ENCODE measurements at places on chromosomes 6 and 20.

- no peak for DNase-seq
Observed at GRCh38 chr6:135235716-135236115, 54.6 kb downstream of the MYB start.

DNA sequence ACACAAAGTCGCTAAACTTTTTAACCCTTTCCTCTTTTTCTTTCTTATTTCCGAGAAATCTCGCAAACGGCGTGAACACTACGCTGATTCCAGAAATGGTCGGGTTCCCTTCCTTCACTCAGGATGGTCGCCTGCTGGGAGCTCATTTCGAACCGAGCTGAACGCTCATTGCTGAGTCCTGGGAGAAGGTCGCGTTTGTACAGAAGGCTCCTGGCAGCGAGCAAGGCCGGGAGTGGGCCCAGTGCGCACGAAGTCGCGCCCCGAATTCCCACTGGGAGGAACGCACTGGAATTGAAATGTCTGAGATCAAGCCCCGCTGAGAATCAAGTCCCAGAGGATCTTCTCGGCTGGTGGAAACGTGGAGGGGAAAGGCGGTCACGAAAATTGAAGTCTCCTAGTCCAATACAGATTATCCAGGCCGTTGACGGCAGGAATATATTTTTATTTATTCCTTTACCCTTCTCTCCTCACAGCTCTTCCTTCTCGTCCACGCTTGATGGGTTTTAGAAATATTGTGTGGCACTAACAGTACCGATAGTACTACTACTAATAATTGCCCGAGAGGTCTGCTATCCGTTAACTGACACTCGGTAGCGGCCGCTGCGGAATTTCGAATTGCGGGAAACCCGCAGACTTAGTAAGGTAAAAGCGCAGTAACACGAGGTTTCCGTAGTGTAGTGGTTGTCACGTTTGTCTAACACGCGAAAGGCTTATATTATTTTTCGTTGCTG, 207.2 kb upstream of the ZNF184 start:
- no peak for DNase-seq

- no peak for DNase-seq
Observed at GRCh38 chr6:27138837-27139755, 108.4 kb upstream of the PRSS16 start.

GRCh38 chr6:151592449-151593159, 98.8 kb downstream of the CCDC170 start:
- no peak for DNase-seq

GRCh38 chr6:125524356-125524755, 222.6 kb upstream of the HDDC2 start:
- no peak for DNase-seq

DNA sequence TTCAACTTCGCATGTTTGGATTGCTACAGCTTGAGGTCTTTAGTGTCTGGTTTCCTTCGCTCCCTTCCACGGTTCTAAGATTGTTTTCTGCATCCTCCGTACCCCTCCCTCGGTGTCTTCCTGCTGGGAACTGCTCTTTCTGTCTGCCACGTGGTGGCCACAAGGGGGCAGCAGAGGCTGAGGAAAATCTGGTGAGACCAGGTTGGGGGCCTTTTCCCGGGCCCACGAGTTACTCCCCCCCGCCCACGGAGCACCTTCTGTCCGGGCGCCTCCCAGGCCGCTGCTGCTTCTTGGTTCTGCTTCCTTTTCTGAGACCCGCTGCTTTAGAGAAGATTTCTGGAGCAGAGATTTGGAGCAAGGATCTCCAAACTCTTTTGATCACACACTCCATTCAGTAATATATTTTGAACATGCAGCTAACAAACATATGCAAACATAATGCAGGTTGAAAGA, 21.1 kb upstream of the NOTCH4 start:
- no peak for DNase-seq

- DNase-seq, result no peak
Observed at GRCh38 chr6:112288475-112288874, 34.1 kb upstream of the LAMA4 start.

DNA sequence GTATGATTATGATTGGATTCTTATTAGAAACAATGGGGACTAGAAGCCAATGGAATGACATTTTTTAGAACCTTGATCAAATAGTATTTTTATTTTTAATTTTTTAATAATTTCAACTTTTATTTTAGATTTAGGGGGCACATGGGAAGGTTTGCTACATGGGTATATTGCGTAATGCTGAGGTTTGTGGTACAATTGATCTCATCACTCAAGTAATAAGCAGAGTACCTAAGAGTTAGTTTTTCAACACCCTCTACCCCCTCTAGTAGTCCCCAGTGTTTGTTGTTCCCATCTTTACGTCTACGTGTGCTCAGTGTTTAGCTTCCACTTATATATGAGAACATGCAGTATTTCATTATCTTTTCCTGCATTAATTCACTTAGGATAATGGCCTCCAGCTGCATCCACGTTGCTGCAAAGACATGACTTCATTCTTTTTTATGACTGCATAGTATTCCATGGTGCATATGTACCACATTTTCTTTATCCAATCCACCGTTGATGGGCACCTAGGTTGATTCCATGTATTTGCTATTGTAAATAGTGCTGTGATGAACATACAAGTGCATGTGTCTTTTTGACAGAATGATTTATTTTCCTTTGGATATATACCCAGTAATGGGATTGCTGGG, 281.1 kb upstream of the MAN1A1 start:
- DNase-seq, result no peak

DNA sequence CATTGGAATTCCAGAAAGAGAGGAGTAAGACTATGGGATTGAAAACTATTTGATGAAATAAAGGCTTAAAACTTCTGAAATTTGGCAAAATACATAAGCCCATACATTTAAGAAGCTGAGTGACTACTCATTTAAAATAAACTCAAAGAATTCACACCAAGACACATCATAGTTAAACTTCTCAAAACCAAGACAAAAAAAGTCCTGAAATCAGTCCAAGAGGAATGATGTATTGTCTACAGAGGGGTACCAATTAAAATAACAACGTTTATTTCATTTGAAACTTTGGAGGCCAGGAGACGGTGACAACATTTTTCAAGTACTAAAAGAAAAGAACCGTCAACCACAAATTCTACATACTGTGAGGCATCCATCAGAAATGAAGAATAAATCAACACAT, 841.4 kb upstream of the MAP3K7 start:
- DNase-seq, result no peak

- no peak for DNase-seq
Observed at GRCh38 chr6:56902641-56903464, 52.1 kb upstream of the BEND6 start.

DNA sequence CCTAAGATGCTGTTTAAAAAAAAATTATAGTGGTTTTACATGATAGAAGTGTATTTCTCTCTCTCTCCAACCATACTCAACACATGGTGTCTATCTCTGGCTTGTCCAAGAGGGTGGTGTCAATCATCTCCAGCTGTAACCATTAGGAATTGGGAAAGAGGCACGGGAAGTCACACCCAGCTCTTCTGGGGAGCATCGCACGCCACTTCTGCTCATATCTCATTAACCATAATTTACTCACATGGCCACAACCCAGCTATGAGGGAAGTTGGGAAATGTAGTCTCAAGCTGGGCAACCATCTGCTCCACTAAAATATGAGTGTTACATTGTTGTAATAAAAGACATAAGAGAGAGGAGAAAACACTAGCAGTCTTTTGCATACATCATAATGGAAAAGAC, 30.4 kb upstream of the TSHZ2 start:
- no peak for DNase-seq

DNA sequence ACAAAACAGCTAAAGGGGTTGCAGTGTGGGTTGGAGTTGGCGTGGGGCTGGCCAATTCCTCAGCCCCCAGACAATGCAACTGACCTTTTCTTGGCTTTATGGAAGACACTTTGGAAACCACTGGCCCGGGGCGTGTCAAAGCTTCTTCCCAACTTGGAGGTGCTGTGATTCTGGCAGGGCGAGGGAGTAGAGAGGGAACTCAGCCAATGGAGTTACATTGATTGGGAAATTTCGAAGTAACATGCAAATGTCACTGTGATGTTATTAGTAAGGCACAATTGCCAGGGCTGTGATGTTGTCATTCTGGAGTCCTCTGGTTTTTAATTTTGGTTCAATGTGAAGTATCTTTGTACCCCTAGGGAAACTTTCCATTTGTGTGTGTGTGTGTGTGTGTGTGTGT, 41.5 kb upstream of the EPB41L1 start:
- DNase-seq, result no peak

DNA sequence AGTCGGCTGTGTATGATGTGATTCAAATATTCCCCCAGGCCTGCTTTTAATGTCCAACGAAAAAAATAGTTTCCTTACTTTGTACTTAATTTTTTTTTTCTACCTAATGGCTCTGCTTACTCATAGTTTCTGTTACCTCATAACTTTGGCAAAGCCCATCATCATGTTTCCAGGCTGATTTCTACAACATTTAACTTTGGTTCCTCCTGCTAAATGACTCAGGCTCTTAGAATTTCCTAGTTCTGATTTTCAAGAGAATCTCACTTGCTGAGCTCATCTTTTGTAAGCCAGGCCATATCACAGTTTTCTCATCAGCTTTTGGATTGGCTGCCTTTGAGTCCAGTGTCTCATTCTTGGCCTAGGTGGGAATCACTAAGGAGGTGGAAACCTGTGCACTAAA, 323.1 kb downstream of the HDGFL1 start:
- DNase-seq, result no peak

DNA sequence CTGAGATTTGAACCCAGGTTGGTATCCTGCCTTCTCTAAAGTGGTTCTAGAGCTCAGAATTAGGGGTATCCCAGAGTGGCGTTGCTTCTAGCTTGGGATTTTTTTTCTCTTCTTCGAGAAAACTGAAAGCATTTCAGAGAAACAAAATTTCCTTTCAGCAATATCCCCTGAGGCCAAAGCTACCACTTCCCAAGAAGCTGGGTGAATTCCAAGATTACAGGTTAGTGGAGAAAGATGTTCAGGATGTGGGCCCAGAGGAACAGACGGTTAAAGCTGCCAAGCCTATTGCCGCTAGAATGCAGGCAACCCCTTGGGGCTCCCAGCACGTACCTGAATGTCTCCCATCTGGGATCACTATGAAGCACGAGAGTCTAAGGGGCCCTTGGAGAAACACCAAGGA, 134.1 kb downstream of the FOXO3 start:
- no peak for DNase-seq

DNA sequence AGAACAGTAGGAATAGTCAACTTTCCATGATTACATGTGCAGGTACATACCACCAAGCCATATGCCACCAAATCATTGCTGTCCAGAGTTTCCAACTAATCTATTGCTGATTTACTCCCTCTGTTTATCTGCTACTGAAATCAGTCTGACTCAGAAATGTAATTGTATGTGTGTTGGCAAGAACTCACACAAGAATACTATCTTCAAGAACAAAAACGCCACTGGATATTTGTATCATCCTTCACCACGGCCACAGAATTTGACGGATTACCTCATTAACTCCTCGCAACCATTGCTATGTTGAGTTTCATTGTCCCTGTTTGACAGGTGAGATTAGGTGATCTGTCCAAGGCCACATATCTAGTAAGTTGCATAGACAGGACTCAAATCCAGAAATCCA, 159.2 kb downstream of the GMPR start:
- no peak for DNase-seq

DNA sequence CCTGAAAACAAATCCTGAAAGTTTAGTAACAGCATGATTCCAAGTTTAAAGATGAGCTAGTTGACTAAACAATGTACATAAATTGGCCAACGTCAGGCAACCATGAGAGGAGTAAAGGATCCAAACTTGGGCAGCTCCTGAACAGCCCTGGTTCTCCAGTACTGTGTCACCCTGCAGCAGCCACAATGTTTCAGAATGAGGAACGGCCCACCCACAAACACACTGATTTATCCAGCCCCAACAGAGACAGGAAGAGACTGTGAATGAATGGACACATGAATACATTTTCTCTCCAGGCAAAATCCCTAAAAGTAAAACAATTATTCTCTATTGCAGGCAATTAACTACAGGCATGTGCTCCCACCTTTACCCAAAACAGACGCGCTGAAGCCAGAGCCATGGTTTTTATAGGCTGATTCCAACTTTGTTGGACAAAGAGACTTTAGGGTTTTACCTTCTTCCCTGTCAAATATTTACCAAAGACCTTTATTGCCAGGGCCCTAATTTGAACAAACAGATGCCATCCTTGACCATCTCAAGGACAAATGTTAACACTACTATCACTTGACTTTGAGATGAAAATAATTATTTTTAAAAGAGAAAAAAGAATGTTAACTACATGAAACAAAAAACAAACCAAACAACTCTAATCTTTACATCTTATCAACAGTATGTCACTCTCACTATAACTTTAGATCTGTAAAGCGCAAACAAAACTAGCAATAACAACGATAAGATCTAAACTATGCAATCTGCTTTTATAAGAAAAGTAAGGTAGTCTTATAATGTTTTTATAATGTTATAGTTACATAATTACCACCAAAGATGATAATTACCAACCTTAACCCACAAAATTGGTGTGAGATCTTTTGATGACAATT, 22.9 kb downstream of the CNKSR3 start:
- DNase-seq, result no peak

- no peak for DNase-seq
Observed at GRCh38 chr6:52499026-52499425, 77.8 kb downstream of the TRAM2 start.

GRCh38 chr6:111377558-111378120, 105.4 kb downstream of the REV3L start:
- DNase-seq, result no peak

DNA sequence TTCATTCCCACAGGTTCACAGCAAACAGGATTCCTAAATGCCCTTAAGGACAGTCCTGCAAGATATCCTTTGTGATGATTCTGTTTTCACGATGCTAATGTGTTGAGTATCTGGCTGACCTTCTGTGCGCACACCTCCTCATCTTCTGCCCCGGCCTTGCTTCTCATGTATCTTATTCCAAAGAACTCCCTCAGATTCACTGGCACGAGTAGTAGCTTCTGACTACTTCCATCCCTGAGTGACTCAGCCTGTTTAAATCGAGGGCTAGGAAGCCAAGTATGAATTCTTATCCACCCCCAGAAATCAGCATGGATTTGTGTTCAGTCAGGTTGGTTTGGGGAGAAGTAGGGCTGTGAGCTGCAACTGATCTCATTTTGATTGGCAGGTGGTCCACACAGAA, 190.2 kb upstream of the SNX9 start:
- no peak for DNase-seq

GRCh38 chr6:25366903-25367545, 87.8 kb downstream of the CARMIL1 start:
- no peak for DNase-seq

GRCh38 chr20:4929686-4930397, 71.5 kb downstream of the SLC23A2 start:
- DNase-seq, result peak; percentile 23

DNA sequence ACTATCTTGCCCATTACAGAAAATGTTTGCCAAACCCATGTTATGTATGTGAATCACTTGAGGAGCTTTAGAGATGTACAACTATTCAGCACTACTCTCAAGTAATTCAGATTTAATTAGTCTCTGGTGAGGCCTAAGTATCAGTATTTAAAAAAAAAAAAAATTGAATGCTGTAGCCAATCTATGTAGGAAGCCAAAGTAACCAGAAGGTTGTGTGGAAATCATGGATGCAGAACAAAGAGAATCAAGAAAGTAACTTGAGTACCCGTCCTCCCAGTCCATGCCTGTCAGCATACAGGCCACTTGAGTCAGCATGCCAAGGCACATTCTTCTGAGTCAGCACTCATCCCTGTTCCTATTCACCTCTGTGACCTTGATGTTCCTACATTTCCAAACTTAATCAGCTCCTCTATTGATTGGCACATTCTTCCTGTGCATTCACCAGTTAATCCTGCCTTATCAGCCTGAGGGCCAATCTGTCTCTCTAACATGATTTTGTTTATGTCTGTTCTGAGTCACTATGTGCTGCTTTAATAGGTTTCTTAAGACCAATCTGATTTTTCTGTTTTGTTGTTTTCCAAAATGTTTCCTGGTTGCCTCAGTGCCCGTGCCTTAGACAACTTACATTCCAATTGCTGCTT, 165.6 kb downstream of the KCNQ5 start:
- DNase-seq, result no peak

All from SIG-M5 (cell line).